ENCODE measurements at places on chromosomes 5 and 9.

DNA sequence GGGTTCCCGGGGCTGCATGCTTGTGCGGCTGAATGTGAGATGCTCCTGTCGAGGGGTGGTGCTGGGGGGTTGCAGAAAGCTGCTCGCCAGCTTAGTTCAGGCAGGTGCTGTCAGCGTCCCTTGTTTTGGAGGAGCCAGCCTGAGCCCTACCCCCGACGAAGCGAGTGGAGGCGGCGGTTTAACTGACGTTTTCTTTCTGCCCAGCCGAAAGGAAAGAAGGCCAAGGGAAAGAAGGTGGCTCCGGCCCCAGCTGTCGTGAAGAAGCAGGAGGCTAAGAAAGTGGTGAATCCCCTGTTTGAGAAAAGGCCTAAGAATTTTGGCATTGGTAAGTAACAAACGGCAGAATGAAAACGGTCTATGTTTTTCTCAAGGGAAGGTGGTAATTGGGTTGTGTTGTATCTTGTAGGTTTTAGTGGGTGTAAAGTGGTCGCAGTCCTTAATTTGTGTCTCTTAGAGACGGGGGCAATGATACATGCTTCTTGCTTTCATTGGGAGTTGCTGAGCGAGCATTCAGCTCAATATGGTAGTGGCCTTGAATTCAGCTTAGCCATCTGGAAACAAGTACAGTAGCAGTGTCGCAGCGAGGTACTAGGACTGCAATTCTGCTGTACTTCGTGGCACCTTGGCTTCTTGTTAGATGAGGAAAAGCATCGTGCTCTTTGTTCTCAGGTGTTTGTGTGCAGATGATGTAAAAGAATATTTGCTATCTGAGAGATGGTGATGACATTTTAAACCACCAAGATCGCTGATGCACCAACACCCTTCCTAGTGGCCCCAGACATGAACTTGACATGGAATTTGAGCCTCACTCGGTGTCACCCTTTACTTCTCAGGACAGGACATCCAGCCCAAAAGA lies 928 bp downstream of the RPL7A start:
- DNase-seq, result no peak

DNA sequence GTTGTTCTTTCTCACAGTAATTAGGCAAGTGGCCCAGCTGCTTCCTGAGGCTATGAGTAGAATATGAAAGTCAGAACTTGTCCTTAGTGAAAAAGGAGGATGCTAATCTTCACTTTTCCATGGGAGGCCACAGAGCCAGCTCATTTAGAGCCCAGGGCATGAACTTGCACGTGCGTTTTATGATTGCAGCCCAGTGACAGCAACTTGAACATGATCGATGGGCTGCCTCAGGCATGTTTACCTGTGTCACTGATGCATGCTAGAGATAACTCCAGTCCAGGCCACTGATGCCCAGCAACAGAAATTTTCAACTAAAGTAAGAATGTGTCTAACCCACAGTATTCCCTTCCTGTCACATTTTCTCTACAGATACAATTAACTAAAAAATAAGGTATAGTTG lies 179.3 kb downstream of the CTNND2 start:
- no peak for DNase-seq

DNA sequence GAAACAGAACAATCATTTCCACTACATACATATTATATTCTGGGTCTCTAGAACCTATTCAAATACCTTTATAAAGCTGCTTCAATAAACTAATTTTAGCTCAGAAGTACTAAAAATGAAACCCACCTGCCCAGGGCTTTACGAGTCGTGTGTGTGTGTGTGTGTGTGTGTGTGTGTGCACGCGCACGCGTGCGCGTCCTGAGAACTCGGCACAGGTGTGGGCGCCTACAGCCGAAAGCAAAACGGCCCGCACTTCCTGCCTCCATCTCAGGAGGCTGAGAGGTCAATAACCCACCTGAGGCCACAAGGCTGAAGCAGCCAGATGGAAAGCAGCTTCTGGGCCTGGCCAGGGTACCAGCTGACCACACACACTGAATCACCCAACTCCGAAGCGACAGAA lies 3.0 kb downstream of the CLPTM1L start:
- DNase-seq, result no peak

- DNase-seq, result no peak
Observed at GRCh38 chr9:112046181-112046580, 128.9 kb downstream of the SUSD1 start.

- DNase-seq, result no peak
Observed at GRCh38 chr9:1058826-1059487, 8.8 kb downstream of the DMRT2 start.

GRCh38 chr9:133540698-133541025 lies 6.2 kb downstream of the ADAMTSL2 start:
- no peak for DNase-seq

DNA sequence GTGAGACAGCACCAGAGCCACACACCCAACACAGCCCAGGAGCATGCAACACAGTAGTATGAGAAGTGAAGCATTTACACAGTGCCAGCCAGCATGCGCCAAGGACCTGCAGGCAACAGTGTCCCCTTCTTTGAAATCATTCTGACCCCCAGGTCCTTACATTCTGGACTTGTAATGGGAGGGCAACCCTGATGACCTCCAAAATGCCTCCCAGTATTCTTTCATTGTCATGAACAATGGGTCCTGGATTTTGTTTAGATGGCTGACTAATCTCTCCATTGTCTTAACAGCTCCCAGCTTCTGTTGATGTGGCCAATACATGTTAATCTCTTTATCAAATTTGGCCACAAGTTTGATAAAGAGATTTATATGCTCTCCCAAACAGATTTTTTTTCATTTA lies 417.1 kb downstream of the DMRTA1 start:
- no peak for DNase-seq

- DNase-seq, result no peak
Observed at GRCh38 chr9:93509084-93509483, 55.7 kb upstream of the FAM120AOS start.

GRCh38 chr5:69468631-69469030 lies 24.0 kb upstream of the OCLN start:
- DNase-seq, result no peak
